Spinal cord (tissue), 10 donors: ENCODE measurements at places on chromosomes 2 and 18. TPM values are rescaled to one million over a fixed set of nuclear protein-coding genes. Genes with fewer than 3 reads are reported as not detected.

PXDN gene
- total RNA-seq: 42.8 TPM

IL36G gene
- total RNA-seq: 0.28 TPM

FAM110C gene
- total RNA-seq: 3.8 TPM

RAB6C gene
- total RNA-seq: 1.6 TPM

SIX3 gene
- not detected for total RNA-seq

FABP1 gene
- not detected for total RNA-seq

ST8SIA5 gene
- 7.6 TPM for total RNA-seq

UGT1A3 gene
- not detected for total RNA-seq

FOXD4L1 gene
- 0.17 TPM for total RNA-seq
